ENCODE measurements at places on chromosomes 1 and 21.

DNA sequence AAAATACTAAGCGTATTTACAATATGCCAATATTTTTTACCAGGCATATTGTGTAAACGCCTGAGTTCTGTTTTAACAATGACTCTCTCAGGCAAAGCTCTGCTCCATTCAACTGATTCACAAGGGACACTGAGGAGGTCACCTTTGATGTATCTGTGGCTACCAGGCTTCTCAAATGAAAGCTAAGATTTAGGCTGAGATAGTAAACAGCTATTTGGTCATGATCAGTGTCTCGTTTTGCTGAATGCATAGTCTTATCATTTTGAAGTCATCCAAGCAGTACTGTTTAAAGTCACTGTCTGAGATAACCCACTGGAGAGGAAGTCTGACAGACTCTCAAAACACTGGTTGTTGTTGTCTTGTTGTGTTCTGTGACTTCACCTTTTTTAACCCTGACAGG is 13.7 kb upstream of the PLPPR5 start:
- no peak for DNase-seq

DNA sequence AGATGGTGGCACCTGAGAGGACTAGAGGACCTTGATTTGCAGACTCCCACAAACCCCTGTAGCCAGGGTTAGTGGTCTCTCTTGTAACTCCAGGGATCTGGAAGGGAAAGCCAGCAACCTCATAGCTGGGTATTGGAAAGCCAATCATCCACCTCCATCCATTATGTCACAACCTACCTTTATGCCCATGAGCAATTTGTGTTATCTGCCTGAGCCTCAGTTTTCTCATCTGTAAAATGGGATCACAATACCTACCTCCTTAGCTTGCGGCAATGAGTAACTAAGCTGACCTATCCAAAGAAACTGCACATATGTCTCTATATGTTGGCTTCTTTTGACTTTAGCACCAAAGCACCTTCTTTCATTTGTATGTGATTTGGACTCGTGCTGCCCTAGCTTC is 14.5 kb downstream of the DLGAP3 start:
- no peak for DNase-seq

DNA sequence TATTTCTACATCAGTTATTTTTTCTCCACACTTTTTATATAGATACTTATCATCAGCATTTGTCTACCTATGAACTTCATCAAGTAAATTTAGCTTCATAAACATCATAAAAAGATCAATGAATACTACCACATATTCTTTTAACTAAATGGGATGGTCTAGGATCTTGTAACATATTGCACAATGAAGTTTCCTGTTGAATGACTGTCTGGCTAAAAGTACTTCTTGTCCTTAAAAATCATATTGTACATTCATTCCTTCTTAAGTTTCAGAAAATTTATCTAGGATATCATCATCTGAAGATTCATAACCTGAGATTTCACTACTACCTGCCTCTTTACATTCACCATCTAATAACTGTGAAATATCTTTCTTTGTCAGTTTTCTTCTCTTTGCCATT is 69.0 kb downstream of the MAGI3 start:
- no peak for DNase-seq

GRCh38 chr1:173553312-173553711 is 49.6 kb downstream of the SLC9C2 start:
- no peak for DNase-seq

DNA sequence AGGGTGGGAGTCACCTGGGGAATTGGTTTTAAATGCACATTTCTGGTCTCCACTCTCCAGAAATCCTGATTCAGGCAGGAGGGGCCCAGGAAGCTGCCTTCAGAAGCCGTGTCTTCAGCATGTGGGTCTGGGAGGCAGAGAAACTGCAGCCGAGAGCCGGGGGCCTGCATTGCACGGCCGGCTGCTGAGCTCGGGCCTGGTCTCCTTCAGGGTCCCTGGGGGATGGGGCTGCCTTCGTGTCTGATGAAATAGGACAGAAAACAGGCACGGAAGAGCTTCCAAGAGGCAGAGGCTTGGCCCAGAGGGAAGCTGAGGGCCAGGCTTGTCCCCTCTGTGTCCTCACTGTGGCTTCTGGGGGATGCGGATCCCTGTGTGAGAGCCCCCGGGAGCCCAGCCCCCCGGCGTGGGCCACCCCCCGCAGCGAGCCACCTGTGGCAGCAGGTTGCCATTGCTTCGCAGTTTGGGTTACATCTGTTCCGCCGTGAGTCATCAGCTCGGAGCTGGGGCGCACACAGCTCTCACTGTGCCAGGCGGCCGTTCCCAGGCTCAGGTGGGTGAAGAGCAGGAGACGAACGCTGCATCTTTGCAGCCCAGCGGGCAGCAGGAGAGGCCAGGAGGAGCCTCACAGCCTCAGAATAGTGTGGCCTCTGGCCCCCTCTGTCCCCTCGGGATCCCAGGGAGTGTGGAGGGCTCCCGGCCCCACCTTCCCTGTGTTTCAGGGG is 72.4 kb downstream of the AJAP1 start:
- DNase-seq = no peak

- no peak for DNase-seq
Measured at GRCh38 chr1:26049531-26050247, 3.8 kb upstream of the SLC30A2 start.

- peak; percentile 41 for DNase-seq
Measured at GRCh38 chr1:5223206-5223605, 568.8 kb downstream of the AJAP1 start.

GRCh38 chr1:87136607-87137341 is 191.9 kb upstream of the LMO4 start:
- DNase-seq = no peak

- no peak for DNase-seq
Measured at GRCh38 chr1:153774780-153775457, at the start of gene SLC27A3. TSS of gene SLC27A3 (plus strand) at chr1:153775407. CDS start at chr1:153775498, 91 bp downstream.

DNA sequence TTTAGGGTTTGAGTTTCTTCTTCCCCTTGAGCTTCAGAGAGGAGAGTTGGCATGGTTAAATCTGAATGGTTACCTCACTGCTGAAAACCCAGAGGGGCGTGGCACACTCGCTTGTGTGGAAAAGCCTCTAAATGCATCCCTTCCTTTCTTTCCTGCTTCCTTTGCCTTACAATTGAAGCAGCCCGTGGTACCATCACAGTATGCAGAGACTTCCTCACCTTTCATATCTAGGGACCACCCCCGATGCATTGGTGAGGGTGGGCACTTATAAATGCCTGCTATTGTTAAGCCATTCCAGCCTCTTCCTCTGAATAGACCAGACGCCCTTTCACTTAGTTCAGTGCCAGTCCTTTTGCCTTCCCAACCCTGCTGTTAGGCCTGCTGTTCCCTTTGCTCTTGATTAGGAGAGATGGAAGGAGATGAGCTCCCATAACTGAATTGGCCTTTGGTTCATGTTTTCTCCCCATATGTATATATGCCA is 21.9 kb upstream of the LAX1 start:
- no peak for DNase-seq

Measured in substantia nigra (tissue), 51 donors.